Omental fat pad (tissue), 4 donors: ENCODE measurements at places on chromosomes 6 and 20. TPM values are rescaled to one million over a fixed set of nuclear protein-coding genes. Genes with fewer than 3 reads are reported as not detected.

DNA sequence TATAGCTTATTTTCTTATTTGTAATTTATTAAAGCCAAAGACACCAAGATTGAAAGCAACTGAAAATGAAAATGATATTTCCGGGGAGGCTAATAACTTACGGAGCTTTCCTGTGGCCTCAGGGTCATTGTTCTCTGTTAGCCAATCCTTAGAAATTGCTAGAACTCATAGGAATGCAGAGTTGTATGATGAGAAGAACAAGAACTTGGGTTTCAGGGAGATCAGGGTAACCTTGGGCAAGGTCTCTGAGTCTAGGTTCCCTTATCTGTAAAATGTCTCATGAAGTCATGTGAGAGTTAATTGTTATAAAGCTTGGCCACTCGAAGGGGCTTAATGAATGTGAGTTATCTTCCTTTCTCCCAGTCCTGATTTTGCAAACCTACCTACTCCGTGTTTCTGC lies 20.1 kb upstream of the SERINC3 start:
- DNase-seq, result no peak

DNA sequence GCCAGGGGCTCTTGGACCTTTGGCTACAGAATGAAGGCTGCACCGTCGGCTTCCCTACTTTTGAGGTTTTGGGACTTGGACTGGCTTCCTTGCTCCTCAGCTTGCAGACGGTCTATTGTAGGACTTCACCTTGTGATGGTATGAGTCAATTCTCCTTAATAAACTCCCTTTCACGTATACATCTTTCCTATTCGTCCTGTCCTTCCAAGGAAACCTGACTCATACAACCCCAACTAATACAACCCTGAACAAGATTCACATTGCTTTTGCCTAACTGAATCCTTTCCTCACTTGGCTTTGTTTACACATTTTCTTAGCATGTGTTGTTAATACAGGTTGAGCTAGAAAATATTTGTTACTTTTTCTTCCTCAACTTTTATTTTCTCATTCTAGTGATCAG lies 21.9 kb downstream of the TBXT start:
- no peak for DNase-seq

DNA sequence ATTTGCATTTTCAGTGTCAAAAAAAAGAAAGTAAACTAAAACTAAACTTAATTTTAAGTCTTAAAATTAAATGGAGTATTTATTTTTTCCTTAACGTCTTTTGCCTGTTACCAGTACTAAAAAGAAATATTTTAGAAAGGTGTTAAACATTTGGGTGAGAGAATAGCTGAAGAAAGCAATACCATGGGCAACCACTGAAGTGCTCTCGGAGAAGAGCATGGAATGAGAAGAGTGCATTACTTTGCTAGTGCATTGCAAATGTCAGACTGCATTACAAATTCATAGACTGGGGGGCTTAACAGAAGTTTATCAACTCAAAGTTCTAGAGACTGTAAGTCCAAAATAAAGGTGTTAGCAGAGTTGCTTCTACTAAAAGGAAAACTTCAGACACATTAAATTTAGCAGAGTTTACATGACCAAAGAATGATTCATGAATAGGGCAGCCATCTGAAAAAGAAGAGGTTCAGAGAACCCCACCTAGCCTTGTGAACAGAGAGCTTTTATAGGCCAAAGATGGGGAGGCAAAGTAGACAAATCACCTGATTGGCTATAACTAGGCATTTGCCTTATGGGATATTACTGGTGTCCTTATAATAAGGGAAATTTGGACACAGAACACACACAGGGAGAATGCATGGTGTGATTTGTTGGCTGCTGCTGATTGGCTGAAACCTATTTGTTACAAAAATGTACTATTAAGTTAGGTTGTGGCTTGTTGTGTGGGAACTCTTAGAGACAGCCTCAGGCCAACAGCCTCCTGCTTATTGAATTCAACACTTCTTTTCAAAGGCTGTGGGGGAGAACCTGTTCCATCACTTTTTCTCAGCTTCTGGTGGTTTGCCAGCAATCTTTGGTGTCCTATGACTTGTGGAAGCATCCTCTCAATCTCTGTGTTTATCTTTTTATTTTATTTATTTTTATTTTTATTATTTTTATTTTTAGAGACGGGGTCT lies 106.7 kb upstream of the RREB1 start:
- no peak for DNase-seq

- no peak for DNase-seq
Observed at GRCh38 chr6:153373869-153374268, 242.8 kb upstream of the RGS17 start.

GRCh38 chr20:24149881-24150307 lies 161.3 kb upstream of the GGTLC1 start:
- DNase-seq, result no peak

GRCh38 chr6:50264995-50265571 lies 215.4 kb upstream of the DEFB112 start:
- no peak for DNase-seq

- no peak for DNase-seq
Observed at GRCh38 chr6:121333196-121333595, 1.1 kb downstream of the TBC1D32 start.

DNA sequence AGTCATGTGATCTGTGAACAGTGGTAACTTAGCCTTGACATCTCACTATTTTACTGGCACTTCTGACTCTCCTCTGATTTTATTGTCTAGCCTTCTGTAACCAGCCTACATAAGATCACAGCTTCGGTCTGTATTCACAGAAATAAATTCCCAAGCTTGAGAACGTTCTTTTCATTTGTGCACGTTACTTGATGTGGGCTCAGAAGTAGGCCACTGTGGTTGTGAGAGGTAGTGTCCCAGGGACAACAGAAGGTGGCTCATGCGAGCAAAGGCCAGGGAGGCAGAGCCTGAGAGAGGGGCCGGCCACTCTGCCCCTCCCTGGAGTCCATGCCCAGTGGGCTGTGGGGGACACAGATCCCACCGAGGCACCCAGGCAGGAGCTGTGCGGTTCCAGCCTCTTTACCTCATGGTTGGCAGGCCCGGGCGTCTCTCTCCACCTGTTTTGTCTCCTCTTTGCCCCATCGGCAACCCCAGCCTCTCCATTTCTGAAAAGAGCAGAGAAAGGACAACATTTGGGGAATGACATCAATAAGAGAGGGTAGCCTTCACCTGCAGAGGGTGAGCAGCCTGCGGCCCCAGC lies 207.5 kb upstream of the CST7 start:
- DNase-seq, result no peak

GRCh38 chr20:15535863-15536262 lies 1037.4 kb downstream of the KIF16B start:
- DNase-seq, result no peak

DNA sequence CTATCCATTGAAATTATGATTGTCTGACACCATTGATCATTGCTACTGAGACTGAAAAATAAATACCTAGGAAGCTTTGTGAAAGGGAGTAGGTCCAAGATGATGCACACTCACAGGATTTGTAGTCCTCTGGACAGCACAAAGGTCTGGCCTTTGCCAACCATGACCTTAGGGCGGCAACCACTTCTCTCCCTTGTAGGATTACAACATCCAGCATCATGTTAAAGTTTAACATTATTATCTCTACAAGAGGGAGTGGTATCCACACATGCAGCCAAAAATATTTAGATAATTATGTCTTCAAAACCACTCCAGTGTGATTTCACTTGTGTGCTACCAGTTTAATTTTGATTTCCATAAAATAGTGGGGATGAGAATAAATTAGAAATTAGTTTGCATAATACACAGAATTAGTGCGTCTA lies 51.1 kb upstream of the NHSL1 start:
- no peak for DNase-seq

- DNase-seq, result no peak
Observed at GRCh38 chr20:1868856-1869255, 26.4 kb upstream of the SIRPA start.

GRCh38 chr6:18603361-18603760 lies 216.2 kb downstream of the RNF144B start:
- no peak for DNase-seq

DNA sequence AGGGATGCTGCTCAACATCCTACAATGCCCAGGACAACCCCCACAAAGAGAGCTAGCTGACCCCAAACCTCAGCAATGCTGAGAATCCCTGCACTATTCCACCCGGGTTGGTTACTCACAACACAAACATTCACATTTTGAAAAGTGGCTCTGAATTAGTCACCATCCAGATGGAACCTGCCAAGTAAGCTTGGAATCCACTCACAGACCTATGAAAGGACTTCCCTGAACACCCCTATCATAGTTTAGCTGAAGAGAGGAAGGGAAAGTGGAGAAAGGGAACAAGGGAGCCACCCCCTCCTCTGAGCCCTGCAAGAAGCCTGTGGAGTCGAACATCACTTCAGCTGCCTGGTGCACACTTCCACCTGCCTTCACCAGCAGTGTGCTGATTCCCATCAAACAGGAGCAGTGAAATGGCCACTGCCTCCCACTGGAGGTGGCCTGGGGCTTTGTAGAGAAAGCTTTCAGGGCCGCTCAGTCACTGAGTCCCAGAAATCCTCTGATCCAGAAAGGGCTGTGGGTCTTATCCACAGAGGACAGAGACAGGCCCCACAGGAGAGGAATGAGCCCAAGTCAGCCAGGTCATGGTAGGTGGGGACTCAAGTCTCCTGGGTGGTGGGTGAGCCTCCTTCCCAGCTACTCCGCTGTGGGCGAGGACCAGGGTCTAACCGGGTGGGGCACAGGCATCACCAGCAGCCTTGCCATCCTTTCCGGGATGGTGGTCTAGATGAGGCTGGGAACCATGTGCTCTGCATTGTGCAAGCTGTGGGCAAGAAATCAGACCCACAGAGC lies 203.7 kb downstream of the SYNDIG1 start:
- DNase-seq, result no peak

GRCh38 chr6:139699335-139699734 lies 324.9 kb upstream of the CITED2 start:
- DNase-seq, result no peak

- DNase-seq, result no peak
Observed at GRCh38 chr6:71349976-71350615, 61.5 kb downstream of the OGFRL1 start.

- no peak for DNase-seq
Observed at GRCh38 chr6:6942831-6943230, 164.9 kb upstream of the RREB1 start.

- no peak for DNase-seq
Observed at GRCh38 chr6:33252759-33253158, 18.9 kb downstream of the VPS52 start.

DNA sequence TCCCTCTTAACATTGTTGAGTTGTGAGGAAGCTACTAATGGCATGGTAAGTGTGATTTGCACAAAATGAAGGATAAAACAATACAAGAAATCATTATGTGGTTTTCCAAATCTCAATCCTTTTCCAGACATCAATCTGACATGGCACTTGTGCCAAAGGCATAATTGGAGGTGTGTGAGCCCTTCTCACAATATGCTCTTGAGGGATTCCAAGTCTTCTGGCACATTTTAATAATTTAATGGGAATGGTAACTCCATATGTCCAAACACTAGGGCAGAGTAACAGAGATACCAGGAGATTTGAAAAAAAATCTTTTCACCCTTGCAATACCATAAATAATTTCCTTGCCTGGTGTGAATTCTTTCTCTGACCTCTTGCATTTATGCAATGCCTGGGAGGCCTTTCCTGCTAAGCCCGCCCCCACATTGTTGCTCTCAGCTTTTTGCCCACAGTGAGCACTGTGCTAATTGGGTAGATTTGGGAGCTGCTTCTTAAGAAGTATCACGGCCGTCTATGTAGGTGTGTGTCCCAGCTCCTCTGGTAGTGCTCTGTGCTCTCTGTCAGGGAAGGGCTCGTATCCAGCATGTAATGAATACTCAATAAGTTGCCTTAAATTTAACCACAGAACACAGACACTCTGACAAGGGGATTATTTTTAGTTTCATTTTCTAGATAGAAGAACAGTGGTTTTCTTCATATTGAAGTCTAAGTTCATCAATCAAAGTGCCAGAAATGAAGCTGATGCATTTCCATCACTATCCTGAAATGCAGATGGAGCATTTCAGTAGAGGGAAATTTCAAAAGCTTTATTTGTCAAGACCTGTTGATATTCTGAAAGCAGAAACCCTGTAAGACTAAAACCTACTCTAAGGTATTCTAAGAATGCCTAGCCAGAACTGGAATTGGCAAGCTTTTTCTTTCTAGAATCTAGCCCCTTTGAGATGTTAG lies 54.4 kb upstream of the CEP85L start:
- DNase-seq, result no peak

- DNase-seq, result no peak
Observed at GRCh38 chr20:5825130-5825719, 75.0 kb downstream of the SHLD1 start.

GRCh38 chr6:28442586-28442985 lies 705 bp downstream of the ZSCAN23 start:
- no peak for DNase-seq

DNA sequence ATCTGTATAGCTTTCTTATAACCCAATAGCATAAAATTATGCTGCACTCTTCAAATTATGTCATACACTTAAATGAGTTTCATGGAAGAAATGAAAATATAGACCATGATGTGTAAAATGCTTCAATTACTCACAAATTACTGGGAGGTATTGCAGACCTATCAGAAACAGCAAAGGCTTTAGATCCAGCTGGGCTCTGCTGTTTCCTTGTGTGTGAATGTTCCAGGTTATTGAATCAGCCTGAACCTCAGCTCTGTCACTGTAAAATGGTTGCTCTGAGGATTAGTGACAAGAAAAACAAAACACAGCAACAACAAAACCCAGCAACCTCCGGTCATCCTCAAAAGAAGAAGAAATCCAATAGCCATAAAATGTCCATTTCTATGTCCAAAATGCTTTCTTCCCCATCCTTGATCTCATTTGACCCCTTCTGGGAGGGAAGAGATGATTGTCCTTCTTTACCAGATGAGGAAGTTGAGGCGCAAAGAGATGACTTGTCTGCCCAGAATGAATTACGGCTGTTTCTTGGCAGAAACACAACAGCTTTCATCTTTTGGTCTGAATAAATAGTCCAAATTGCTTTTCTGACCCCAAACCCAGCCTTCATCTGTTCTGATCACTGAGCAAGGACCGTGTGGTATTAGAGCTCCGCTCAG lies 42.2 kb upstream of the TGM6 start:
- no peak for DNase-seq

- no peak for DNase-seq
Observed at GRCh38 chr6:89412071-89413005, at the start of gene RRAGD. Gene RRAGD (minus strand): TSS chr6:89412273. CDS start chr6:89411993, 280 bp downstream.

- DNase-seq, result no peak
Observed at GRCh38 chr20:17128206-17128605, 98.6 kb upstream of the PCSK2 start.

CLDN20 gene
- total RNA-seq, result not detected

RRAGD gene
- 14.0 TPM for total RNA-seq

NMBR gene
- not detected for total RNA-seq

KHDC1L gene
- total RNA-seq, result not detected

TBX18 gene
- 6.4 TPM for total RNA-seq

GNRH2 gene
- total RNA-seq, result not detected

RSPO4 gene
- total RNA-seq, result not detected

GHRH gene
- not detected for total RNA-seq

C20orf144 gene
- total RNA-seq, result not detected

NKAPL gene
- 1.3 TPM for total RNA-seq

TPD52L1 gene
- 71.8 TPM for total RNA-seq
